Keratinocyte (primary cell): ENCODE measurements at places on chromosomes 1 and 21. TPM values are rescaled to one million over a fixed set of nuclear protein-coding genes. Genes with fewer than 3 reads are reported as not detected.

DNA sequence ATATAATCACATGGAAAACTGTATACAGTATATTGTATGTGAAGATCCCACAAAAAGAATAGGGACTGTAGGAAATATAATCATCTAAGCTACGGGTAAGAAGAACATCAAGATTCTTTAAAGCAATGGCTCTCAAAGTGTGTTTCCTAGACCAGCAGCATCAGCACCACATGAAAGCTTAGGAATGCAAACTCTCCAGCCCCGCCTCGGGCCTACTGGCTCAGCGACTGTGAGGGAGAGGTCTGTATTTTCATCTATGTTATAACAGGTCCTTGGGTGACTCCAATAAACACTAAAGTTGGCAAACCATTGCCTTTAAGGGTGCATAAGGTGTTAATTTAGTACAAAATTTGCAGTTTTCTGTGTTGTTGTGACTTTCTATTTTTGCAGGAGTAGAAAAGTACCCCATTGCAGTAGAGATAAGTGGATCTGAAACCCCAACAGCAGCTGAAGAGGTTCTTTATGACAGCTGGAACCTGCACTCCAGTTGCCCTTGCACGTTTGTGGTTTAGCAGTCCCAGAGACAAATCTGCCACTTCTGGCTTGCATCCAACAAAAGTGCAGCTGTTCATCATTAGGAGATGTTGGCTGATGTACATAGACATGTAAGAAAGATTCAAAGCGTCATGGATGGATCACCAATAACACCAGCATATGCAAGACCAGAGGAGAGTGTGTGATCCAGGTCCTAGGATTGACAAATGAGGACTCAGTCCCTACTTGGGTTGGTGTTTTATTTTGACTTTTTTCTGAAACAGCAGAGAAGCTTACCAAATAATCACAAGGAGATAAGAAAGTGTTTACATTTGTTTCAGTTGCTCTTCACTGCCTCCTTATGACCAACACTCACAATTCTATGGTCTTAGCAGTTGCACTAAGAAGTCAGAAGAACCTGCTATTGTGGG lies 15.9 kb upstream of the IFNAR1 start:
- H3K36me3 ChIP-seq: no peaks in the 10 kb centered on the region
- H3K4me1 ChIP-seq: no peaks in the 10 kb centered on the region
- H3K4me3 ChIP-seq: no peak overlapping the region
- H3K27ac ChIP-seq: no peak overlapping the region
- no peak for DNase-seq

- DNase-seq: no peak
- no peaks in the 10 kb centered on the region for H3K36me3 ChIP-seq
- peaks cover 3% of the 10 kb centered on the region for H3K4me1 ChIP-seq
Measured at GRCh38 chr21:31912501-31912900, 39.7 kb downstream of the HUNK start.

DNA sequence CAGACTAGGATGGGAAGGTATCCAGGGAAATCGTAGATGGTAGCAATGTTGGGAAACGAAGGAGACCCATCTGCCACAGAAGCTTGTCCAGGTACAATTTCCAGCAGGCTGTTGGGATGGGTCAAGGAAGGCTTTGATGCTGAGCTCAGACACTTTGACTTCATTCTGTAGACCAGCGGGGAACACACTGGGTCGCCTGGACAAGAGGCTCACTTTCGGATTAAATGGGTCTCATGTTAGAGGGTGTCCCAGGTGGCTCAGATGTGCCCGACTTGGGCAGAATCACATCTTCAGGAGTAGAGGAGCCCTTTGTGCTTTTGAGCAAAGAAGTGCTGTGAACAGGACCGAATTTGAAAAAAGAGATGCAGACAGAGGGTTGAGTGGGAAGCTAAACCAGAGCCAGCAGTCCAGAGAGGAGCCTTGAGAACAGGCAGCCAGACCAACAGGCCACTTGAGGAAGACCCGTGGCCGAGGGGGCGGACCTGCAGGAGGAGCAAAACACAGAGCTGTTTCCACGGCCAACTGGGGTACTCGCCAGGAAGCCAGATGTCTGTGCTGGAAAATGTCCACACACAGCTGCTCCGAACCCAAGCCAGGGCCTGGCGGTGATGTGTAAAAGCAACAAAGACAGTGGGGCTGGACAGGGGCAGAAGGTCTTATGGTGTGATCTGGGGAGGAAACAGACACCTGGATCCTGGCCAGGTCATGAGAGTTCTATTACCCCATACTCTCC lies 146.9 kb downstream of the AJAP1 start:
- H3K27ac ChIP-seq: no peak overlapping the region
- no peak overlapping the region for H3K4me3 ChIP-seq
- no peaks in the 10 kb centered on the region for H3K36me3 ChIP-seq
- no peaks in the 10 kb centered on the region for H3K4me1 ChIP-seq
- no peak for DNase-seq

- no peak overlapping the region for H3K4me3 ChIP-seq
- no peaks in the 10 kb centered on the region for H3K27me3 ChIP-seq
- DNase-seq: no peak
- H3K27ac ChIP-seq: no peak overlapping the region
- H3K36me3 ChIP-seq: no peaks in the 10 kb centered on the region
Measured at GRCh38 chr1:58365328-58365727, 181.2 kb downstream of the OMA1 start.

GRCh38 chr21:26519142-26519541 lies 53.9 kb downstream of the CYYR1 start:
- no peaks in the 10 kb centered on the region for H3K27me3 ChIP-seq
- H3K27ac ChIP-seq: no peak overlapping the region
- H3K4me3 ChIP-seq: no peak overlapping the region

- H3K4me3 ChIP-seq: no peak overlapping the region
- H3K4me1 ChIP-seq: no peaks in the 10 kb centered on the region
- H3K36me3 ChIP-seq: no peaks in the 10 kb centered on the region
- H3K27ac ChIP-seq: no peak overlapping the region
Measured at GRCh38 chr1:213934649-213935048, 53.1 kb upstream of the PROX1 start.

DNA sequence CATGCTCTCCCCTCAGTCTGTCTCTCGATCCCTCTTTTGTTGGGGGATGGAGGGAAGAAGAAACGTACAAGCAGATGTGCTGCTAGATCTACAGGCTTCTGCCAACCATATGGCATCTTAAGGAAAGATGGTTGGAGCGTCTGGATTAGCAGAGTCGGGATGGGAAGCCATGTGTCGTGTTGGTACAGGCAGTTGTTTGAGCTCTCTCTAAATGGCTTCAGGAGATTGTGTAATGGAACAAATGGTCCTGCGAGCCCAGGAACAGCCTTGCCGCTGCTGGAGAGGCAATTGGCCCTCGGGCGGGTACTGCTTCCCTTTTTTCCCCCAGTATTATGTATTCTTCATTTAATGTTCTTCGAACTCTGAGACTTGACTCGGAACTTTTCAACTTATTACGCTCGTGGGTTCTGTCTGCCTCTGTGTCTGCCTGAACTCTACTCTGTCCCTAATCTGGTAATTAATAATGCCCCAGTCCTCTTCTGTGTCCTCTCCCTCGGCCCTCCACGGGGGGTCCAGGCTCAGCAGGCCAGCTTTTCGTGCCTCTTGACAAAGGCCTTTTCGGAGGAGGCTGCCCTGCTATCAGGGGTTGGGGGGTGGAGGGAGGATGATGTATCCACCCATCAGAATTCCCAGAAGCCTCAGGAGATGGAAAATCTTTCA lies 215.3 kb downstream of the SDCCAG8 start:
- H3K36me3 ChIP-seq: peaks cover 1% of the 10 kb centered on the region
- no peak for DNase-seq
- peaks cover 24% of the 10 kb centered on the region for H3K4me1 ChIP-seq
- no peak overlapping the region for H3K4me3 ChIP-seq
- H3K27me3 ChIP-seq: no peaks in the 10 kb centered on the region

GRCh38 chr1:52659356-52659755 lies 26.4 kb downstream of the SHISAL2A start:
- no peak overlapping the region for H3K4me3 ChIP-seq
- H3K27ac ChIP-seq: peak overlapping the region; percentile 60
- peak; percentile 89 for DNase-seq
- no peaks in the 10 kb centered on the region for H3K27me3 ChIP-seq

GRCh38 chr1:153343811-153344717 lies 4.6 kb downstream of the PGLYRP4 start:
- no peaks in the 10 kb centered on the region for H3K27me3 ChIP-seq
- no peak overlapping the region for H3K27ac ChIP-seq
- H3K4me1 ChIP-seq: peaks cover 29% of the 10 kb centered on the region

KCND3 gene
- polyA plus RNA-seq: 0.21 to 0.73 TPM (median 0.63 TPM) in 3 replicates

CFHR5 gene
- polyA plus RNA-seq: not detected in 3 replicates

PTGS2 gene
- 36.9 to 222 TPM (median 117 TPM) in 3 replicates for polyA plus RNA-seq

NR1I3 gene
- not detected in 3 replicates for polyA plus RNA-seq

FCMR gene
- polyA plus RNA-seq: 1.8 to 8.1 TPM (median 1.8 TPM) in 3 replicates
